NCI-H524 (cell line): ENCODE measurements at places on chromosomes 7 and 10.

- no peak for DNase-seq
Measured at GRCh38 chr7:3725155-3726059, 424.4 kb downstream of the SDK1 start.

DNA sequence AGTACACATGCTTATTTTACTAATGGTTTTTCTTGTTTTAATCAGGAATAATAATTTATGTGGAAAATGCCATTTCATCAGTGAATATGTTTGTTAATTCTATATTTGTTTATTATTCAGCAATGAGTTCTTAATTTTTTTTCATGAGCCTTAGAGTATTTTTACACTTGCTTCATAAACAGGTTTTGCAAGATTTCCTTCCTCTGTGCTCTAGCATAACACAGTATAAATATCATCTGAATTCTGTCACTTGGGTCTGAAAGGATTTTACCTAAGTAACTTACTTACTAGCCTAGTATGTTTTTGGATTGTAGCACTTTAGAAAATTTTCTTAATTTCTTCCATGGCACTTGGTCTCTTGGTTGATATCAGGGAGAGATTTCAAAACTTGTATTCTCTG is 45.8 kb downstream of the GLCCI1 start:
- DNase-seq = no peak

DNA sequence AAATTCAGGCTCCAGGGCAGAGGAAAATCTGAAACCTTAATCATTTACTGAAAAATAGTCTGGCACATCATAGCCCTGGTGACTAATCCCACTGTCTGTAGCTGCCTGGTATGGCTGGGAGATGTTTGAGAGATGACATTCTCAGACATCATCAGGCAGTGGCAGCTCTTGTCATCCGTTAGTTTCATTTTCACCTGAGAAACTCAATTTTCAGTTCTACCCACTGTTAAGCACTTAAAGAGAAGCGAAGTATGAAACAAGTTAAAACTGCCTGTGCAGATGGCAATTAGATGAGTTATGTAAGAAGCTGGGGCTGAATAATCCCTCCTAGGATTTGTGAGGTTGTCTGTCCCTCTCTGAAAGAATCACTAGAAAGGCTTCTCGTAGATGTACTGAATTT is 150.2 kb downstream of the NSUN6 start:
- DNase-seq = peak; percentile 29

DNA sequence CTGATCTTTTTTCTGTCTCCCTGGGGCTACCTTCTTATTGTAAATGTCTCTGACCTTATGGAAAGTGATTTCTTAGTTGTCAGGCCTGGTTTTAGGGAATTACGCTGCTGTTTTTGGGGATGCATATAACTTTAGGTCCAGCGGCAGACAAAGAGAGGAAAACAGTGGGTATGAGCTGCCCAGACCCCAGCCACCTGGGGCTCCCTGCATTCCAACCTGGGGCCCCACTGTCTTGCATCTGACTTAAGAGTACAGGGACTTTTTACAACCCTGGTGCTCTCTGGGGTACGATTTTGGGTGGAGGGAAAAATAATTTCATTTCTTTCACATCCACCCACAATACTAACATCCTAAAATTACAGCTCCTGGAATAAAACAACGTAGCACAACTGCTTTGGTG is 119.4 kb downstream of the PRPF18 start:
- DNase-seq = no peak

GRCh38 chr7:122750389-122750788 is 47.7 kb upstream of the RNF148 start:
- DNase-seq = no peak

DNA sequence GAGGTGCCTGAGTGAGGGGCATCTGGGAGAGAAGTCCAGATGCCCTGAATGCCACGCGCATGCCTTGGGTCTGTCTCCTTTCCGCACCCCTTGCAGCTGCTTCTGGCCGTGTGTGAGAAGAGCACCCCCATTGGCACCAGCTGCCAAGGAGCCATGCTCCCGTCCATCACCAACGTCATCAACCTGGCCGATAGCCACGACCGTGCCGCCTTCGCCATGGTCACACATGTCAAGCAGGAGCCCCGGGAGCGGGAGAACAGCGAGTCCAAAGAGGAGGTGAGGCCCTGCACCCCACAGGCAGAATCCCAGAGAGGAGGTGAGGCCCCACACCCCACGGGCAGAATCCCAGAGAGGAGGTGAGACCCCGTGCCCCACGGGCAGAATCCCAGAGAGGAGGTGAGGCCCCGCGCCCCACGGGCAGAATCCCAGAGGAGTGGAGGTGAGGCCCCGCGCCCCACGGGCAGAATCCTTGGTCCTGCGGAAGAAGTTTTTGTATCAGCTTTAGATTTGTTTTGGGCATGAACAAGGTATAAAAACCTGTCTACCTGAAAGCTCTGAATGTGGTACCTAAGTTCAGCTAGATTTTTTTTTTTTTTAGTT is 91.8 kb downstream of the TRRAP start:
- no peak for DNase-seq

GRCh38 chr7:128424686-128425275 is 15.0 kb upstream of the IMPDH1 start:
- DNase-seq = no peak

DNA sequence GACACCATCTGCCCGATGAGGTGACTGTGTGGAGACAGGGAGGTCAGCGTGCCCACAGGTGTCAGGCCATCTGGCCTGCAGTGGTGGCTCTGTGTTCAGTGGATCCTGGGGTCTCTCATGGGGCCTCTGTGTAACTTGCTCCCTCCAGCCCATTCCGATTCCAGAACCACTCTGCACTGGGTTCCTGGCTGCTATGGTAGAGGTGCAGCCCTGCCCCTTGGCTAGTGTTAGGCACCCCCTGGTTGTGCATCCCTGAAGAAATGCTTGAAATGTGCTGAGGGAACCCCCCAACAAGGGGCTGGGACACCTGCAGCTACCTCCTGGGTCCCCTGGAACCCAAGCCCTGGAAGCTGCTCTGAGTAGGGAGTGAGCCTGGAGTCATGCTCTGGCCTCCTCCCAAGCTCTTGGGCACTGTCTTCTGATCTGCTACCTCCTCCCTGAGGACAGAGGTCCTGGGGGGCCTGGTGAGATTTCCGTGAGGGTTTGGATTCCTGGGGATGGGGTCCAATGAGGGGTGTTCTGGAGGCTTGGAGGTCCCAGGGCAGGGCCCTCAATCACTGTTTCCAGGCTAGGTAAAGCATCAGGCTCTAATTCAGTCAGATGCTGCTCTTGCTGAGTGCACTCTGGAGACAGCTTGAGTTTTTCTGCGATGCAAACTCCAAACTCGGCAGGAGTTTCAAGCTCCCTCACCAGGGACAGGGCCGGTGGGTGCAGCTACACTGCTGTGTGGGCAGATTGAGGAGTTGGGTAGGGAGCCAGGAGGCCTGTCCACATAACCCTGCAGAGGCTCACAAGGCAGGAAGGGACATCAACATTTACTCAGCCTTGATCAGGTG is 27.7 kb downstream of the RAMP3 start:
- DNase-seq = no peak

DNA sequence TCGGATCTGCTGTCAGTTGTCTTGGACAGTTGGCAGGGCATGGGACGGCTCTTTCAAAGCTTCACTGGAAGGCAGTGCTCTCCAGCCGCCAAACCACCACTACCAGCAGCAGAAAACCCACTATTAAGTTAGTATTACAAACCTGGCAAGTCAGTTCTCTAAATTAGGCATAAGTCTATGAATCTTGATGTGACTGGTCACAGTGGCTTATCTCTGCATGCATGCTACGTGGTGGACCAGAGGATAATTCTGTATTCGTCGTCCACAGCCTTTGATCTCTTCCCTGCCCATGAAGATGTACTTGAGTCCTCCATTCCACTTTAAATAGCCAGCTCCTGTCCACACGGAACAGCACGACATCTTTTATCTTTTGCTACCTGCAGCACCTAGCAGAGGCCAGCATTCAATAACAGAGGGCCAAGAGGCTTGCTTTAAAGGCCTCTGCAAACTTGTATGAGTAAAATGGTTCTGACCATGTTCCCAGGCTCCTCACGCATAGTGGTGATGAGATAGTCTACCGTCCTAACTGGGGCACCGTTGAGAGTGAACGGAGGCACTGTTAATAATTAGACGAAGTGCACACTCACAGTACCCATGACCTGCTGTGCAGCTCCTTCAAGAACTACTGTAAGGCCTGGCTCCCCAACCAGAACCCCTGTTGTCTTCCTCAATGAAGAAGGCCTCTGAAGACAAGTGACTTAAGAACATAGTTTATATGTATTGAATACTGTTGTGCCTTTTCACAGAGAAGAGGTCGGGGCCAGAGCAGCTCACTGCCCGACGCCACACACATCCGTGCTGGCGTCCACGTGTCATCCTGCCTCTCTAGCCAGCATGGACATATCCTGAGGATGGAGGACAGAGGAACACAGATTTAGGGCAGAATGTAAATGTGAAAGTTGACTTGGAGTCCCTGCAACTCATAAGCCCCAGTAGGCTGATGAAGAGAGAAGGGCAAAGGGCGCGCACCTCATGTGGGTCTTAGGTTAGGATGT is 1.0 kb downstream of the GPR146 start:
- DNase-seq = no peak

GRCh38 chr10:89699581-89700064 is 1.8 kb upstream of the KIF20B start:
- DNase-seq = no peak

DNA sequence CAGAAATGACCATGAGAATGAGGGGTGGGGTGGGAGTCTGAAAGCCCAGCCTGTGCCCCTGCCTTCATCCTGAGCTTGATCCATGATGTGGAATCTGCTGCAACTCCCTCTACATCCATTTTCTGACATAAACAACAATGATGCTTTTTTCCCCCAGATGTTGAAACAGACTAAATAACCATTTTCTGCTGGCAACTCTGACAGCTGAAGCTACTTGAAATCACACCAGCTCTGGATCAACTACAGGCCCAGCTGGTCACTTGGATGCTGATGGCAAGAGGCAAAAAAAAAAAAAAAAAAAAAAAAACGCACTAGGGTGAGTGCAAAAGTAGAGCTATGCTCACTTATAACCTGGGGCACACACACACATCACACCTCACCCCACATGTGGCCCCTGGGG is 74.2 kb downstream of the FAM107B start:
- no peak for DNase-seq

GRCh38 chr10:116270126-116270770 is 2.8 kb downstream of the GFRA1 start:
- DNase-seq = no peak

- DNase-seq = no peak
Measured at GRCh38 chr7:130844811-130845580, 111.0 kb upstream of the KLF14 start.

GRCh38 chr7:148699024-148699781 is 500 bp downstream of the CUL1 start:
- no peak for DNase-seq

GRCh38 chr10:49558190-49558589 is 19.3 kb upstream of the ERCC6 start:
- no peak for DNase-seq

GRCh38 chr10:5888351-5888750 is 1.3 kb downstream of the ANKRD16 start:
- DNase-seq = no peak

GRCh38 chr7:42858570-42858969 is 53.3 kb downstream of the C7orf25 start:
- DNase-seq = no peak

DNA sequence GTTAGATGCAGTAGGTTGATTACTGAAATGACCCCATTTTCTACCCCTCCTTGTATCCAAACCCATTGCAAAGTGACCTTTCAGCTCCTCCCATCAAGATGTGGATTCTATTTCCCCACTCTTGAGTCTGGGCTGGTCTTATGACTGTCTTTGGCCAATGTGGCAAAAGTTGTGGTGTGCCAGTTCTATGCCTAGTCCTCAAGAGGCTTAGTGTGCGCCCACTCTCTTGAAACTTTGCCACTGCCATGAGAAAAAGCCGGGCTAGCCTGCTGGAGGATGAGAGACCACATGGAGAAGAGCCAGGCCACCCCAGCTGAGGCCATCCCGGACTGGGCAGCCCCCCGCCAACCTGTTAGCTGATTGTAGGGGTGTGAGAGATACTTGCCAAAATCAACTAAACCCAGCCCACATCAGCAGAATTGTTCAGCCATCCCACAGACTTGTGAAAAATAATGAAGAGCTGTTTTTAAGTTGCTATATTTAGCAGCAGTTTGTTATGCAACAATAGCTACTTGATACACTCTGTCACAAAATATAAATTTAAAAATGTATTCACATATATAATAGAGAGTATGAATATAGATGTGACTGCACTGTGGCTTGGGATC is 131.0 kb upstream of the PALS2 start:
- DNase-seq = no peak

- DNase-seq = no peak
Measured at GRCh38 chr10:78523453-78523852, 489.8 kb downstream of the RPS24 start.

- DNase-seq = no peak
Measured at GRCh38 chr10:51867956-51868355, 168.6 kb upstream of the CSTF2T start.

- no peak for DNase-seq
Measured at GRCh38 chr7:10474048-10474447, 499.6 kb upstream of the PHF14 start.

DNA sequence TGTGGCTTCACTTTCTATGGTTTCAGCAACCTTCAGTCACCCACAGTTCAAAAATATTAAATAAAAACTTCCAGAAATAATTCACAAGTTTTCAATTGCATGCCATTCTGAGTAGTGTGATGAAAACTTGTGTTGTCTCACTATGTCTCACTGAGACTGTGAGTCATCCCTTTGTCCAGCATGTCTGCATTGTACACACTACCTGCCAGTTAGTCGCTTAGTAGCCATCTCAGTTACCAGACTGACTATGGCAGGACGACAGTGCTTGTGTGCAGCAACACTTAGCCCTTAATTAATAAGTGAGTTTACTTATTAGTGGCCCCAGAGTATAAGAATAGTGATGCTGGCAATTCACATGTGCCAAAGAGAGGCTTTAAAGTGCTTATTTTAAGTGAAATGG is 22.5 kb downstream of the CCDC186 start:
- DNase-seq = no peak

GRCh38 chr7:100863406-100863950 is 3.7 kb upstream of the TRIP6 start:
- no peak for DNase-seq

DNA sequence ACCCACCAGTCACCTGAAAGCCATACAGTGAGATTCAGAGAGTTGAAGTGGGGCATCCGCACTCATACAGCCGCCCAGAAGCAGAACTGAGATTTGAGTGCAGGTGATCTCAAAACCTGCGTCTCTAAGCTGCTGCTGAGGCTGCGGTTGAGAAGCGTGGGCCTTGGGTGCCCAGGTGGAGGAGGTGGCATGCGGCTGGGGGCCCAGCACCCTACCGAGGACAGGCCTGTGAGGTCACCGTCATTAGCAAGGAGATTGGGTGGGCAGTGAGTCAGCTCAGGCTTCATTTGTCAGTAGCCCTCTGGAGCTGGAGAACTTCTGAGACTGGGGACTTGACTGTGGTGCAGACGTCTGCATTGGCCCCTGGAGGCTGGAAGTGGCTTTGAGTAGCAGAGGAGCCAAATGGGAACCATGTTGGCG is 29.8 kb downstream of the ZMIZ1 start:
- DNase-seq = no peak

GRCh38 chr10:79046741-79047583 is 21.8 kb upstream of the ZMIZ1 start:
- DNase-seq = no peak
